Stimulated activated CD8-positive, alpha-beta memory T cell treated with anti-CD3 and anti-CD28 coated beads, Interleukin-15, amount 100 ng/mL, for 4 hours (primary cell): ENCODE measurements at places on chromosomes 1 and 21.
A peak's percentile ranks its signal among the peaks of the same experiment; 100 is the strongest.

DNA sequence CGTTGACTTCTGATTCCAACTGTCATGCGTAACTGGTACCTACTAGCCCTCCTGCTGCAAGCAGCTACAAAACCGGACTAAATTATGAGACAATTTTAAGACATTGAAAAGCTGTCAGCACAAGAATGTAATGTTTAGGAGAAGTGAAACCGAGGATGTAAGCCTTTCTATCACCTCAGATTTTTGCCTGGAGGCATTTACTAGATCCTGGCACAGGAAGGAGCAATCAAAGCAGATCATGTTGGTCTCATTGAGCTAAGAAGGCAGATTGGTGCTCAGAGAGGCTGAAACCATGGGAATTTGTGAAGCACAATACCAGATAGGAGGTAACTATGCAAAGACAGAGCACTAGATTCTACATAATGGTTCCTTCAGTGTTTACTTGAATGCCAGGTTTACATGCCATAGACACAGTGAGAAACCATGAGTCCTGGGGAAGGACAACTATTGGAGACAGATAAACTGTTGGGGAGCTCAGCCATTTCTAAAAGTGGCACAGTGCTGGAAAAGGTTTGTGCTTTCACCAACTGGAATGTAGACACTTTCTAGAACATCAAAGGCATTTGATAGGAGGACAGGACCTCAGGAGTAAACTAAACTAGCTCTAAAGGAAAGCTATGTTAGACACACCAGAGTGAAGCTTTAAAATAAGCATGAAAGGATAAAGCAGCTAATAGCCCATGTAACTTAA, 179.4 kb downstream of the LYPLAL1 start:
- no peak for DNase-seq

DNA sequence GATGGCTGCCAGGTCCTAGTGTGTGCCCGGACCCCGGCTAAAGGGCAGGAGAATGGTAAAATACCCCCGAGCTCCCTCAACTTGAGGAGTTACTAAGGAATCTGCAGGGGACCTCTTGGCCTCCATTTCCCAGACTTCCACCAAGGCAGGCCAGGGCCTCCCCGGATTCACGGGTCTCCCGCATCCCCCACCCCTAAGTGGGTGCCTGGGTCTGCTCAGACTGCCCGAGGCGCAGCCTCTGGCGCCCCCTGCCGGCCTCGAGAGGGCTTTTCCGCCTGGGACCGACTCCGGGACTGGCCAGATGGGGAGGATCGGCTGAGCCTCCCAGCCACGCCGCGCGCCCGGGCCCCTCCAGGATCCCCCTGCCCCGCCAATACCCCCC, 1.7 kb downstream of the PLEKHG5 start:
- peak; percentile 45 for DNase-seq

- DNase-seq, result no peak
These were observed at the start of gene GBP2 for GRCh38 chr1:89125913-89126580. Gene GBP2 (minus strand): TSS chr1:89126114. CDS start chr1:89121966, 4,148 bp downstream.

- DNase-seq, result no peak
These were observed 97.8 kb downstream of the TYW3 start for GRCh38 chr1:74830766-74831165.

- DNase-seq, result no peak
These were observed 2.1 kb upstream of the TTLL7 start for GRCh38 chr1:84000954-84001495.

GRCh38 chr1:76037324-76037723, 37.2 kb upstream of the ST6GALNAC3 start:
- no peak for DNase-seq

DNA sequence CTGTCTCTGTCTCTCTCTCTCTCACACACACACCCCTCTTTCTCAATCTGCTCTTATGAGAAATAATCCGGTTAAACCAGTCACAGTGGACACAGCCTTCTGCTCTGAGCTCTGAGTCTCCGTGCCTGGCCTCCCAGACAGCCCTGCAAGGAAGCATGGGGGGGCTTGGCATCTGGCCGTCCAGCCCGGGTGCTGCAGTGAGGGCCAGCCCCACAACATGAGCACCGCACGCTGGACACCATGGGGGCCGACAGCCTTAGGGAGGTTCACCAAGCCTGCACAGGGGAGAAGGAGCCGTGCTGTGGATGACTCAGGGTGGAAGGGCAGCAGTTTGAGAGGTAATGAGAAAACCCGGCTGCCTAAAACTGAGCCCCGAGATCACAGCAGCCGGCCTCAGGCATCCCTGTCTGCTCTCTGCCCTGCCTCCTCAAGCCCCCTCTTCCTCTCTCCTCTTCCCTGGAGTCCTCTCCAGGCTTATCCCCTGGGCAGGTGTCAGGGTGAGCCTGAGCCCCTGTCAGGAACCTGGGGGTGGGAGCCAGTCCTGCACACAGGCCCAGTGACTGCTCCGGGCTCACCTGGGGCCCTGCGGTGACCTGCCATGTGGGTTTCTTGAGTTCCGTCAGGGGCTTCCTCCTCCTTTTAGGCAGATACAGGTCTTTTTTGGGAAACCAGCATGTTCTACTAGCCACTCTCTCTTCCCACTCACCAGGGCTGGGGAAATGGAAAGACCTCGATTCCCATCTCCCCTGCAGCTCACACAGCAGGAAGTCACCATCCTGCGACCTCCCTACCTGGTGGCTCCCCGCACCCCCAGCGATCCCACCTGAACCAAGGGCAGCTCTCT, 92.8 kb downstream of the ITPKB start:
- DNase-seq, result no peak

- no peak for DNase-seq
These were observed 137.7 kb downstream of the PRDM16 start for GRCh38 chr1:3206696-3207095.

- DNase-seq, result peak; percentile 49
These were observed 29.3 kb downstream of the KRTAP10-1 start for GRCh38 chr21:44510508-44511218.

- no peak for DNase-seq
These were observed 23.9 kb downstream of the PKP1 start for GRCh38 chr1:201307231-201307630.

- DNase-seq, result no peak
These were observed 28.3 kb downstream of the EPHA8 start for GRCh38 chr1:22591576-22591975.

- DNase-seq, result no peak
These were observed 187.4 kb upstream of the BRINP3 start for GRCh38 chr1:190665045-190665444.

DNA sequence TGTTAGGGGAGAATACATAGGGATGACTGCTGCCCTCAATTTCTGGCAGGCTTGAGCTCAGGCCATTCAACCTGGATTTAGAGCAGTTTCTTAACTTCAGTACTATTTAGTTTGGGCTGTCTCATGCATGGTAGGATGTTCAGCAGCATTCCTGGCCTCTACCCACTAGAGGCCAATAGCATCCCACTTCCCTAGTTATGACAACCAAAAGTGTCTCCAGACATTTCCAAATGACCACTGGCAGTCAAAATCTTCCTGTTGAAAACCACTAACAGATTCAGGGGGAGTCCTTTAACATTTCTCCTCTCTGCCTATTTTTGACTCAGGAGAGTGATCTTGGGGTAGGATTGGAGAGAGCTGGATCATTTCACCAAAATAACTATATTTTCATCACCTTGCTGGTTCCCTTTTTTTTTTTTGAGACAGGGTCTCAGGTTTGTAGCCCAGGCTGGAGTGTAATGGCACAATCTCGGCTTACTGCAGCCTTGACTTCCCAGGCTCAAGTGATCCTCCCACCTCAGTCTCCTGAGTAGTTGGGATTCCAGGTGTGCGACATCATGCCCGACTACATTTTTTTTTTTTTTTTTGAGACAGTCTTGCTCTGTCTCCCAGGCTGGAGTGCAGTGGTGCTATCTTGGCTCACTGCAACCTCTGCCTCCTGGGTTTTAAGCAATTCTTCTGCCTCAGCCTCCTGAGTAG, 8.7 kb downstream of the GNAT2 start:
- no peak for DNase-seq

DNA sequence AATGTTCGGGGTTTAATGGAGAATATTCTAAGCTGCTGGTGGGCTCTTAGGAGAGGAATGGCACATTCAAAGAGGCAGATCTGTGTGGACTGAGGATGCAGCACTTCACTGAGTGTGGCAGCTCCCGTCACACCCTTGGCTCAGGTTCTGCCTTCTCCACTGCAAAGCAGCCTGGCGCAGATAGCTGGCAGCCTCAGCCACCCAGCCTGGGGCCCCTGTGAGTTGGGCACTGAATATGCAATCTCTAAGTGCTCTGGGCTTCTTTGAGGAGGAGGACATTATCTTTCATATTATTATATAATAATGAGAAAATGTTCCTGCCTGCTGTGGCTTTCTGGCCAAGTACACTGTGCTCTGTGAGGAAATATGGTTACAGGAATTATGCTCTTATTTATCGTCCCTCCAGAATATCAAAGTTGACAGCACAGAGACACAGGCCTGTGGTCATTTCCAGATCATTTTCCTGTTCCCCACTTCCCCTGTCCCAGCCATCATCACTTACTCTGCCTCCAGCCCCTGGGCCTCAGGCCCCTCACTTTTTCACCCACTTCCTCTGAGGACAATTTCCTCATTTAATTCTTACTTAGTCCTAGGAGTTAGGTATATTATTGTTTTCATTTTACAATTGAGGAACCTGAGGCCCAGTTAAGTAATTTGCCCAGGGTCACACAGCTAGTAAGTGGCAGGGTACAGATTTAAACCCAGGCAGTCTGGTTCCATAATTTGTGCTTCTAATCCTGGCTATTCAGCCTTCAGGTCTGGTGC, 53.6 kb downstream of the MAB21L3 start:
- no peak for DNase-seq

DNA sequence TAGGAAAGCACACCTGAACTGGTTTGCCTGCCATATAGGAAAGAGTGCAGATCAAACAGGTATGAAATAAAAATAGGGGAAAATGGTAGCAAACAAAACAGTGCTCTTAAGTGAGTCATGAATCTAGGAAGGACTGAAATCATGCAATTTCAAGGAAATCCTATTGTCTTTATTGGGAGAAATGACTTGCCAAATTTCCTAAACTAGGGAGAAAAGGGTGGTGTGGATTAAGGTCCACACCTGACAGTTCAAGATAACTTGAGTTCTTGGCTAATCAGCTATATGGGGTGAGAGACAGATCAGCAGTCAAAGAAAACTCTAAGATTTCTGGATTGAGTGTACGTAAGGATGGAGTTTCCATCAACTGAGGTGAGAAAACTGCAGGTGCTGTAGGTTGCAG, 101.1 kb downstream of the PRKAB2 start:
- DNase-seq, result no peak

DNA sequence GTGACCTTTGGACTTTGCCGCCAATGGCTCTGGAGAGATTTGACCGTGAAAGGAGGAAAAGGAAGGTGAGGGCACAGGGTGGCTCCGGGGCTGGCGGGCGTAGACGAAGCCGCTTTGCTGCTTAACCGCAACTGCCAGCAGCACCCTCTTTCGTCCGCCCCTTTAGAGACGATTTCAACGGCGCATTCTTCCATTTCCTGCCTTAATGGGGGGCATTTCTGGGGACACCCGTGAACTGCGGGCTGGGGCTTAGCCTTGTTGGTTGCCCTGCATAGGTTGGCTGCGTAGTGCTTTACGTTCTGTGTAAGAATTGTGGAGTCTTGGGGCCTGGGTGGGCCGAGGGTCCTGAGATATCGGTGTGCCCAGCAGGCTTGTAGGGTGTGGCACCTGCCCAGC, 6.7 kb upstream of the NPHP4 start:
- no peak for DNase-seq

- DNase-seq, result no peak
These were observed 328.9 kb downstream of the PAPPA2 start for GRCh38 chr1:176791906-176792305.

DNA sequence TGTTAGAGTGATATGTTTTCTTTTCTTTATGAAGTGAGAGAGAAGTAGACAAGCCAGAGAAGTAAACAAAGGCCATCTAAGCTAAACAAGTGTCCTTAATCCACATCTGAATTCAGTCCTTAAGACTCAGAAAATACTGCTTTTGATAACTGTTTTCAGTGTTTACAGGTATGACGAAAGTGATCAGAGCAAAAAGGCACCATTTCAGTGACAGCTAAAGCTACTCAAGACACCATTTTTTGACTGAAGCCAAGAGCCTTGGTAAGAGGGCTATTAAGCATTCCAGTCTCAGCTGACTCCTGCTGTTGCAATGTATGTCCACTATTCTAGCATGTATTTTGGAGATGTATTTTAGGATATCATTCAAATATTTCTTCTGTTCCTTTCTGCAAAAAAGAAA, 4.1 kb downstream of the KMO start:
- no peak for DNase-seq

- no peak for DNase-seq
These were observed 35.0 kb downstream of the UBE2T start for GRCh38 chr1:202306535-202307345.

DNA sequence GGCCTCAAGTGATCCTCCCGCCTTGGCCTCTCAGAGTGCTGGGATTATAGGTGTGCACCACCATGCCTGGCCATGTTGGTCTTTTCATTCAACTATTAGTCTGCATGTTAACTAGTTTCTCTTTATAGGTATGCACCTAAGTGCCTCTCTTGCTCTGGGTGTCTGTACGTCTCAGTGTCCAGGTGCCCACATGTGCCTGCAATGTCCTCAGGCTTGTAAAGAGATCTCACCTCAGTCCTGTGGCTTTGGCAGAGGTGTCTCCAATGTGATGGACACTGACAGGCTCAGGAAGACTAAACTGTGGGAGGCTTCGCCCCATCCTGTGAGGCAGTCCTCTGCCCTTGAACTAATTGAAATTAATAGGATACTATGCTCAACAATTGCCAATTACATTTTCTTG, 526.3 kb downstream of the PTPRU start:
- no peak for DNase-seq

GRCh38 chr1:208654241-208654640, 410.1 kb upstream of the PLXNA2 start:
- DNase-seq, result no peak

GRCh38 chr1:34199927-34200326, 23.2 kb downstream of the C1orf94 start:
- DNase-seq, result no peak
